Stimulated activated naive CD4-positive, alpha-beta T cell (primary cell): ENCODE measurements at places on chromosomes 13 and 19.

- no peak for DNase-seq
These were observed 50.0 kb downstream of the MZT1 start for GRCh38 chr13:72677431-72677830.

GRCh38 chr19:12665671-12666264 is 774 bp downstream of the MAN2B1 start:
- peak; percentile 38 for DNase-seq

- no peak for DNase-seq
These were observed 493.4 kb upstream of the PCDH20 start for GRCh38 chr13:61908906-61909615.

DNA sequence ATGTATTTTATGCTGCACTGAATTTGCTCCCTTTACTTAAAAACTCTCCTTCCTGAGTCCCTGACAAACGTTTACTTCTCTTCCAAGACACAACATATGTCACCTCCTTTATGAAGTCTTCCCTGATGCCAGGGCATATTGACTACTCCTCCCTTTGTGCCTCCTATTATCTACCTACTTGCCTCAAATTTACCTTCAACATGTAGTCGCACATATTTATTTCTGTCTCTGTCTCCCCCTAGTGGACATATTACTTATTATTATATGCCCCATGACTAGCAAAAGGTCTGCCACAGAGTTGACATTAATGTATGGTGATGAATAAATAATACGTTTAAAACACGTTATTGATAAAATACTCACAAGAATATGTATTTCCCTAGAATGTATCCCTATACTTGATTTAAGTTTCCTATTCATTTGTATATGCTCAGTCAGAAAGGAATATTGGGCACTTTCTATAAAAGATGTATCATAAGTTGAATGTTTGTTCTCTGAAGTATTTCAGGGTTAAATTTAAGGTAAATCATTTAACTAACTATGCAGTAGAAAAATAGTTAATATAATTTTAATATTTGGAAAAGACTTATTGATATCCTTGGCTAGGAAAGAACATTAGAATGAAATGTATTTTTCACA is 250.3 kb upstream of the ATXN8OS start:
- DNase-seq, result no peak

DNA sequence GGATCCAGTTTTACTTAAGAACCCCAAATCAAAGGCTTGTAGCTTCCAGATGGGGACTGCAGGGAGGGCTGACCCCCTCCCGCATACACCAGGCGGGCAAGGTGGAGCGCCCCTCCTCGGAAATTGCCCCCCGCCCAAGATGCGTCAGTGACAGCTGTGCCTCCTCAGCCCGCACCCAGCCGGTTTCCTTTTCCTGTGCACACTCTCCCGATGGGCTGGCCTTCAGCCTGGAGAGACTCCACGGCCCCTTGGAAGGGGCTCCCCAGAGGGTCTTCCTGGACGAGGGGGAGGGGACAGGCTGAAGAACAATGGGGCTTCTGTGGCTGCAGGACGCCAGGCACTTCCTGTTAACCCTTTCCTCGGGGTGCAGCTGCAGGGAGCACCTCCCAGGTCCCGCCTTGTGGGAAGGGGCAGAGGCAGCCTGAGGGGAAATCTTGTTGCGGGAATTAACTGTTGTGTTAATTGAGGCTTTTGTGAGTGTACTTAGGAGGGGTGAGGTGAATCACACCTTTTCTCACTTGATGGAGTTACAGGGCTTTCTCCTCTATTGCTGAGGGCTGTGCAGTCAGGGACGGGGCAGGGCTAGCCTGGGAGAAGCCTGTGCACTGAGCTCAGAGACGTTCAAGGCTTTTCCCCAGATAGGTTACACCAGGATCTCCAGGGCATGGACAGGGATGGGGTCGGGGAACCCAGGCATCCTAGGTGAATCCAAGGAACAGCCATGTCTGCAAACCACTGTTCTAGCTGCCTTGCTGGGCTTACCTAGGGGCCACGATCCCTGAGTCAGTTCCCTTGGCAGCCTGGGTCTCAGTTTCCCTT is 14.3 kb downstream of the IER2 start:
- DNase-seq, result peak; percentile 46
